ENCODE measurements at places on chromosomes 5 and 9. TPM values are rescaled to one million over a fixed set of nuclear protein-coding genes. Genes with fewer than 3 reads are reported as not detected.

Gene ACOT12
- 5.1 TPM for total RNA-seq

Gene PCDHGA5
- 7.2 TPM for total RNA-seq

Gene MORN5
- total RNA-seq = 7.8 TPM

Gene TRMO
- total RNA-seq = 19.6 TPM

Gene KIF20A
- total RNA-seq = 7.6 TPM

Gene ERMP1
- 23.3 TPM for total RNA-seq

Gene PCAT7
- total RNA-seq = not detected

Gene ELOVL7
- total RNA-seq = 6.9 TPM

Gene BTNL8
- total RNA-seq = not detected

Data from diencephalon (tissue), 1 donor.